Kidney epithelial cell (primary cell): ENCODE measurements at places on chromosomes 2 and 18. TPM values are rescaled to one million over a fixed set of nuclear protein-coding genes. Genes with fewer than 3 reads are reported as not detected.

POMC gene
- total RNA-seq, result 7.7 and 8.8 TPM in 2 replicates

IGFBP2 gene
- 298 and 307 TPM in 2 replicates for total RNA-seq

GALR1 gene
- total RNA-seq, result not detected in 2 replicates

UCN gene
- total RNA-seq, result 1.6 and 1.7 TPM in 2 replicates

TNFAIP6 gene
- total RNA-seq, result 0.96 and 2.3 TPM in 2 replicates

COL3A1 gene
- total RNA-seq, result 13.4 and 14.5 TPM in 2 replicates

BMP10 gene
- total RNA-seq, result not detected in 2 replicates

PAX8 gene
- total RNA-seq, result 118 and 142 TPM in 2 replicates

CHPF gene
- total RNA-seq, result 285 and 333 TPM in 2 replicates

RAD51AP2 gene
- 0.04 and 0.14 TPM in 2 replicates for total RNA-seq

MC5R gene
- not detected in 2 replicates for total RNA-seq

C2orf66 gene
- 0.13 TPM in 1 of 2 replicates, not detected in the other for total RNA-seq

CRYBA2 gene
- total RNA-seq, result not detected in 2 replicates

SATB2 gene
- 5.3 and 5.5 TPM in 2 replicates for total RNA-seq

LAMA3 gene
- 126 TPM in 2 replicates for total RNA-seq

MBD1 gene
- total RNA-seq, result 72.2 and 91.9 TPM in 2 replicates

FEV gene
- not detected in 2 replicates for total RNA-seq

ZC3H15 gene
- total RNA-seq, result 60.0 and 76.1 TPM in 2 replicates
